Hindlimb muscle (tissue), 1 donor: ENCODE measurements at places on chromosomes 6 and 20.

GRCh38 chr6:151269321-151269995 lies 29.7 kb downstream of the AKAP12 start:
- peak; percentile 65 for DNase-seq

- DNase-seq = no peak
Observed at GRCh38 chr6:90406142-90406794, 109.6 kb upstream of the BACH2 start.

DNA sequence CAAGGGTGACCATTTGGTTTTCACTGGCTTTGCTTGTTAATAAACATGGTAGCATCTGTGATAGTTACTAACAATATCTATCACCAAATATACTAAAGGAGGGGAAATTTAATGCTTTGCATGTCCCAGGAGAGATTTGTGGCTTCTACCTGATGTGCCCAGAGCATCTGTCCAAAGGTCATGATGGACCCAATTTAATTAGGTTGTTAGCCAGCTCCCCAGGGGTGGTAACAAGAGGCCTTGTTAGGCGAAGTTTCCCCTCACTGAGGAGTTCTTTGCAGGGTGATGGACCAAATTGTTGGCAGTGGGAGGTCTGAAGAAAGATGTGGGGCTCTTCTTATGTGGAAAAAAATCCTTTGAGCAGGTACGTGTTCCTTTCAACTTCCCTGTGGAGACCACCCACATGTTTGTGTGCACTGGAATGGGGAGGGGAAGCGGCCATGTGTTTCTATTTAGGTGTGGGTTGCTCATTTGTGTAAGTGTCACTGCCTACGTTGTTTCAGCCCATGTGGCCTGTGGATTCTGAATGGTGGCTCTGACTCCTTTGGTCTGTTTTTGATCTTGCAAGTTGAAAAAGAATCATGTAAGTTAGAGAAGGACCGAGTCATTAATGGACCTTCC lies 137.6 kb downstream of the CLIC5 start:
- DNase-seq = no peak

DNA sequence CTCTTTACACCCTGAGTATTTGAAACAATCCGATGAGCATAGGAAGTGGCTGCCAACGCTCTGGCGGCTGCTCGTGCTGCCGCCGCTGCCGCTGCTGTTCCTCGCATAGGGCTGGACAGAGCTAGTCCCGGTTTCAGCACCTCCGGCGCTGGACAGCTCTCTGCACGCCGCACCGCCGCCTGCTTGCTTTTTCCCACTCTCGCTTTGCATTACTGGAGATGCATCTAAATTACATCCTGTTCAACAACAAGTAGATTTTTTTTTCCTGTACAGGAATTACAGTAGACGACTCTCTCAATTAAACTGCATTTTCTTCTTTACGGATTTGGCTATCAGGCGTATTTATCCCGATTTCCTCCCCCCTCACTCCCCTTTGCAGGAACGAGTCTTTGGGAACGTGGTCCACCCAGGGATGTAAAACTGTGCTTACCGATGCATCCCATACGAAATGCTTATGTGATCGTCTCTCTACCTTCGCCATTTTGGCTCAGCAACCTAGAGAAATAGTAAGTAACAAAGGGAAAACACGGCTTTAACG lies 563.8 kb downstream of the LMBRD1 start:
- DNase-seq = peak; percentile 90

DNA sequence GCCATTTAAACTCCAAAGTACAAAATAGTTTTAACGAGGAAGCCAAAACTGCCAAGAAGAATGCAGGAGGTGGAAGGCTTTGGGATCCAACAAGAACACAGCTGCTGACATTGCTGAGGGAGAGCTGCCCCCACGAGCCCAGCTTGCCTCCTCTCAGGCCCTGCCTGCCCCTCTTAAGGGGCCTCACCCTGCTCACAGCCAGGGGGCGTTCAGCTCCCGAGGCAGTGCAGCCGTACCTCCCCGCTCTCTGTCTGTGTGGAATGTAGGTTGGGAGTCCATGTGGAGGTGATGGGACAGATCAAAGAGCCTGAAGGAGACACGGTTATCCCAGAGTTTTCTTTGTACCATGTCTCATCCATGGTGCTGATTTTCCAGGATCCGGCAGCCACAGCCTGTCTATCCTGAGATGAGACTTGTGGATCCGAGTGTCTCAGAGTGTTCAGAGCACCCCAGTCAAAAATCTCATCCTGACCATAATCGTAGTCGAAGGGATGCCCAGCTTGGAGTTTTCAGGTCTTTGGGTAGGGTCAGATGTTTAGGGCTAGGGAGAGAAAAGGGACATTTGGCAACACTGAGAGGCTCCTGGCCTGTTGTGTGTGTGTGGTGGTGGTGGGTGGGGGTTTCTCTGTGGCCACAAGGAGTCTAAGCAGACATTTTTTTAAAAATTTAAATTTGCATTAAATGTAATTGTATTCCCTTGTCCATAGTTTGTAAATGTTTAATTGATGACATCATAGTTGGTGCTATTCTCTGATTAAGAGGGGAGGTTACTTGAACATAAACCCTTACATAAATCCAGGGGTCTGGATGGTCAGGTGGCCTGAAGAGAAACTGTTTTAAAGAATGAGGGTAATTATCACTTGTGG lies 111.4 kb upstream of the CLDN20 start:
- no peak for DNase-seq

DNA sequence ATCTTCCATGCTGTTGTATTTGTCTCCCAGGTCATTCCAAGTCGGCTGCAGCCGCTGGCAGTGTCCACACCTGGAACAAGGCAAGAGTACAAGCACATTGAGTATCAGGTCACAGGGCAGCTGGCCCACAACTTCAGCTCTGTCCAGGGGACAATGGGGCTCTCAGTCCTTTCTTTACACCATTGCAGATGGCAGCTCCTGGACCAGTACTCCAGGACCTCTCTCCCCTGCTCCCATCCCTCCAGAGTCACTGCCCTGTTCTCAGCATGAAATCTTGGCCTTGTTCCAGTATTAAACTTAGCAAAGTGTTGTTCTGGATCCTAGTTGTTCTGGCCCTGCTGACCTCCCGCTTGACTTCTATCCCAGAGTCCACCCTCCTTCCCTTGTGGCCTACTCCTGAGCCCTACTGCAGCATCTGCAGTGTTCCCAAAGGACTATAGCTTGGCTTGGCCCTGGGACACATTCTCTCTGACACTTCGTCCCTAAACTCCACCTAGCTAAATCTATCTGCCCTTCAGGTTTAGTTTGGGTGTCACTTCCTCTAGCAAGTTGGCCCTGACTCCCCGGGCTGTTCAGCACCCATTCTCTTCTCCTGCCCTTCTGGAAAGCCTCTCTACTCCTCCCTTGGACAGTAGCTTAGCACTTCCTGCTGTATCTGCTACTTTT lies 5.8 kb downstream of the TXNDC5 start:
- DNase-seq = no peak

DNA sequence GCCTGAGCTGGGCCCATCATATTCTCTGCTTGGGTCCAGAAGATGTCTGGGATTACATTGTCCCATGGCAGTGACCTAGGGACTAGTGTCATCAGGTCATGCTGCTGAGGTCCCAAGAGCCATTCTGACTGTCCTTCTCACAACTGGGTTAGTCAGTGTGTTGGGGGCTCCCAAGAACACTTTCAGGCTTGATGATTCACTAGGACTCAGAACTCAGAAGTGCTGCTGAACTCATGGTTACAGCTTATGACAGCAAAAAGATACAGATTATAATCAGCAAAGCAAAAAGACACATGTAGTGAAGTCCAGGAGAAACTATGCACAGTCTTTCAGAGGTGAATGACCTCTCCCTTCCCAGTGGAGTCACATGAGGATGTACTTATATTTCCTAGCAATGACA lies 107.8 kb downstream of the SYNE1 start:
- DNase-seq = no peak

- DNase-seq = no peak
Observed at GRCh38 chr6:40916845-40917244, 122.2 kb downstream of the UNC5CL start.

GRCh38 chr6:105867277-105867676 lies 218.9 kb upstream of the PRDM1 start:
- no peak for DNase-seq

- no peak for DNase-seq
Observed at GRCh38 chr6:82861121-82861520, 204.5 kb downstream of the UBE3D start.

- no peak for DNase-seq
Observed at GRCh38 chr6:18178960-18179615, 23.9 kb downstream of the KDM1B start.

- DNase-seq = no peak
Observed at GRCh38 chr6:105487040-105487790, 84.3 kb upstream of the PREP start.

- DNase-seq = no peak
Observed at GRCh38 chr6:23511817-23512216, 614.2 kb upstream of the NRSN1 start.

- no peak for DNase-seq
Observed at GRCh38 chr20:62344782-62345181, 22.3 kb downstream of the LAMA5 start.

DNA sequence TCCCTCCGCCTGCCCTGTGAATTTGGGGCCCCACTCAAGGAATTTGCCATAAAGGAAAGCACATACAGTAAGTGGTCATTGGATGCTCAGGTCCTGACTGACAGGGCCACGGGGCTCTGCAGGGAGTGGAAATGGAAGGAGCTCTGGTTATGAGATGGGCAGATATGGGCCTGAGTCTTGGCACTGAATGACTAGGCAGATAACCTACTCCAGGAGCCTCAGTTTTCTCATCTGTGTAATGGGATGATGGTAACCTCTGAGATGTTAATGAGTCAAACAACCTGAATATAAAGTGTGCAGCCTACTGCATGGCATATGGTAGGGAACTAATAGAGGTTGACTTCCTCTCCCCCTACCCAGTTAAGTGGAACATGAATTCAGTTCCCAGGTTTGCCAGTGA lies 56.4 kb upstream of the NAA20 start:
- DNase-seq = no peak

- no peak for DNase-seq
Observed at GRCh38 chr20:53990768-53991450, 79.5 kb downstream of the BCAS1 start.

- no peak for DNase-seq
Observed at GRCh38 chr6:4103929-4104328, 25.0 kb upstream of the FAM217A start.

GRCh38 chr6:15330174-15330944 lies 84.5 kb downstream of the JARID2 start:
- no peak for DNase-seq

GRCh38 chr6:6556738-6557503 lies 31.6 kb upstream of the LY86 start:
- peak; percentile 40 for DNase-seq

GRCh38 chr6:6851949-6852261 lies 255.9 kb upstream of the RREB1 start:
- no peak for DNase-seq

DNA sequence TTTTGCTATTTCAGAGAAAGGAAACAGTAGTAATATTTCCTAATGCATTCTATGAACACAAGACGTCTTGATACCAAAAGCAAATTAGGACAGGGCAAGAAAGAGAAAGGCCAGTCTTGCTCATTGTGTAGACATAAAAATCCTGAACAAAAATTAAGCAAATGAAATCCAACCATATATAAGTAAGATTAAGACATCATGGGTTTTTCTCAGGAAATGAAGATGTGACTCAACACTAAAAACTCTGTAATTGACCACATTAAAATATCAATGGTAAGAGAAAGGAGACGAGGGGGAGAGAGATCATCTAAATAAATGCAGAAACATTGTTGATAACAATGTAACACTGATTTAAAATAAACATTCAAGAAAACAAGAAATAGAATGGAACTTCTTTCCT lies 205.4 kb downstream of the SOD2 start:
- no peak for DNase-seq

- DNase-seq = no peak
Observed at GRCh38 chr6:6910734-6911295, 196.9 kb upstream of the RREB1 start.

DNA sequence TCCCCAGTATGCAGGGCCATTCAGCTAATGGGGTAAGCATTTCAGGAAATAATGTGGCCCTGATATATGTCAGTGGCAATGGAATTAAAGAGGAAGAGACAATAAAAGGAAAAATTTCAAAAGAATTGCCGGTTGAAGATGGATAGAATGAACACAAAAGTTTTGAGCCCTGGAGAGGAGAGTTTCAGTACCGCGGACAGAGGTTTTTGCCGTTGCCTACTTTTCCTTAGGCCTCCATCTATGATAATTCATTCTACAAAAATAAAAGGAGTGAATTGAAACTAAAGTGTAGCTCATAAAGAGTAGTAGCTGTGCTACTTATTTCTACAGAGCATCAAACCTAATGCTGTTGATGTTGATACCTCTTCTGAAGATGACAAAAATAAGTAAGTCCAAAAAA lies 140.7 kb downstream of the RNASET2 start:
- peak; percentile 6 for DNase-seq

- no peak for DNase-seq
Observed at GRCh38 chr6:90158936-90159335, 137.7 kb downstream of the BACH2 start.

GRCh38 chr6:27966044-27966443 lies 9.0 kb downstream of the OR2B6 start:
- DNase-seq = no peak

DNA sequence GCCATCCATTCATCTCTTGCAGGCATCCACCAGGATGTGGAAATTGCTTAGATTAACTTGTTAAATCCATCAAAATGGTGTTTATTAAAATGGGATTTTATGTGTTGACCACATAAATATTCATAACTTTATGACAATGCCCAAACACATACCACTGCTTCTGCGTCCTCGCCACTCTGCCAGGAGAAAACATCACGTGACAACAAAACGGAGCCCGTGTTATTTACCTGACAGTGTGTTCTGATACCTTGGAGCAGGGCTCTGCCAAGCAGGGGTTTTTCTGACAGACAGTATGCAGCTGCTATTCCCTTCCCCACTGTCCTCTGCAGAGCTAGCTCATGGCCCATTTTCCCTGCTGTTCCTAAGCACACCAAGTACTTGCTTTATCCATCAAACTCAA lies 279.5 kb upstream of the CHD6 start:
- DNase-seq = no peak

DNA sequence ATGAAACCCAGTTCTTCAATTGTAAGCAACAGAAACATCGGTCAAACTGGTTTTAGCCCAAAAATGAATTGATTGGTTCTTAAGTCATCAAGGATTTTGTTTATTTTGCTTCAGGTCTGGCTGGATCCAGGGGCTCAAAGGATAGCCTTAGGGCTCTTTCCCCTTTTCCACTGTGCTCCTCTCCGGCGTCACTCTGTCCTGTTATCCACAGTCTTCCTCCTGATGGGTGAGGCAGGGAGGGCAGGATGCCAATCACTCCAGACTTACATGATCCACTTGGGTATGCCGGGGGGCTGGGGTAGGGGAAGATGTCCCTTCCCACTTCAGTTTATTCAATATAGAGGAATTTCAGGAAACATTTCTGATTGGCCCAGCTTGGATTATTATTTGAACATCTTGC lies 40.0 kb downstream of the PLAGL2 start:
- no peak for DNase-seq
